ENCODE measurements at places on chromosomes 4 and X.

DNA sequence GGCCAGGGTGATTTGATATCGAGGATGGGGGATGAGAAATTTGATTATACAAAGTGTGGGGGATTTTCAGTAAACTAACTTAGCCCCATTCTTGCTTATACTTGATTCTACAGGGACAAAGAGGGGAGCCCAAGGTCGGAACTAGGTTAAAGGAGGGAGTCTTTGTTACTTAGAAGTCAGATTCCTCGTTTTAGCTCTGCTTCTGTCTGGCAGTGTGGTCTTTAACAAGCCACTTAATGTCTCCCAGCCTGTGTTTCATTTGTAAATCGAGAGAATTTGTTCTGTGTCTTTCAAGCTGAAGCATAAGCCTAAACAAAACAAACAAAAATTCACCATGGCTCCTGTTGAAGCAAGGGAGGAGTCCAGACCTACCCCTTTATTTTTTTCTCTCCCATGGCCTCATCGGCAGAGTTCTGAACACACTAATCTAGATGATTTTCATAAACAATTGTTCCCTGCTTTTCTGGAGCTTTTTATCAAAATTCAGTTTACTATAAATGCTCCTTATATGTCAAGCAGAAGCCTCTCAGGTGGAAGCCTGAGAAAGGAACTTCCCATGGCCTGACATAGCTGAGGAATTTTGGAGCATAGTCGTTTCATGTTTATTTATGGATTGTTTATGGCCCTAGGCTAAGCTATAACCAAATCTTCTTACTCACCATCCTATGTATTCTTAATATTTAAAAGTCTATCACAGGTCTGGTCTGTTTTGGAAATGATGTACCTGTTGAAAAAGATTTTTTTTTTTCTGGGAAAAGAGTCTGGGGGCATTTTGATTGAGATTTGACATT lies 62.6 kb upstream of the SYTL5 start:
- no peak for DNase-seq

- no peak for DNase-seq
Observed at GRCh38 chrX:97211070-97211469, 327.4 kb downstream of the RPA4 start.

- no peak for DNase-seq
Observed at GRCh38 chr4:147110473-147111367, 165.1 kb upstream of the TTC29 start.

GRCh38 chr4:5927747-5928146 lies 34.9 kb upstream of the CRMP1 start:
- no peak for DNase-seq

- DNase-seq, result no peak
Observed at GRCh38 chr4:81796790-81797528, 325.3 kb upstream of the RASGEF1B start.

- DNase-seq, result no peak
Observed at GRCh38 chrX:149497626-149498025, 7.5 kb downstream of the IDS start.

DNA sequence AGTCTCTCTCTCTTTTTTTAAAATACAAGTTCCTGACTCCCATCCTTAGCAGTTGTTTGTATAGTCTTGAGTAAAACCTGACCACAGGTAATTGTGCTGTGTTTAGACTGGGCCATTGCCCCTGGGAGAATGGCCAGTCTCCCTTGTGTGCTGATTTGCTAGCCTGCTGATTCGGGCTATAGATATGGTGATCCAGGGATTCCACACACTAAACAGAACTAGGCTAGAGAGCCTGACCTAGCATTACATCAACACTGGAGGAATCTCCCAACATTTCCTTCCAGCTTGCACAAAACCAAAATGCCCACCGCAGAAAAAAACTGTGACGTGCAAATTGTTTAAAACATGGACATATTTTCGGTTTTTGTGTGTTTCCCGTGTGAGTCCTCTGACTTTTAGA lies 5.1 kb downstream of the UPRT start:
- DNase-seq, result no peak

- DNase-seq, result no peak
Observed at GRCh38 chr4:76854858-76855257, 43.1 kb downstream of the SOWAHB start.

DNA sequence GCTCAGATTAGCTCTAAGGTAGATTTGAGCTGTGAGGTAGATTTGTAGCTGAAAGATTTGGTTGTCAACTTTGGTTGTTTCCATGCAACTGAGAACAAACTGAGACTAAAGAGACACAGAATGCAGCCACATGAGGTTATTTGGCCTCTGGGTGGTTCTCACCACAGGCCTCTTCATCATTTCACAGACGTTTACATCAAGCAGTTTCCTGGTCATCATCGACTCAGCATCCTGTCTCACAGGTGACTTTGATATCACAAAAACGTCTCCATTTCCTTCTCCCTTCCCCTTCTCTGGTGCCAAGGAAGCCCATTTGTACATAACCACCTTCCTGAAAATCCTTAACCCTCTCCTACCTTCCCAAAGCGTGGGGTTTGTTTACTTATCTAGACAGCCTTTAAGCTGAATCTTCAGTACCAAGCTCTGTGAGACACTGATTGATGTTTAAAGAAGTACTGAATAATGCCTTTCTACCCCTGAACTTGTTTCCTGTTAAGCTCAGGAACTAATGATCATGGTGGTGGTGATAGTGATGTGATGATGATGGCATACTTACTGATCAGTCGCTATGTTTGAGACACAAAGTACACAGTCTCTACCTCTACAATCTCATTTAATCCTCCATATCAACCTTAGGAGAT lies 81.9 kb downstream of the FAM114A1 start:
- DNase-seq, result no peak

DNA sequence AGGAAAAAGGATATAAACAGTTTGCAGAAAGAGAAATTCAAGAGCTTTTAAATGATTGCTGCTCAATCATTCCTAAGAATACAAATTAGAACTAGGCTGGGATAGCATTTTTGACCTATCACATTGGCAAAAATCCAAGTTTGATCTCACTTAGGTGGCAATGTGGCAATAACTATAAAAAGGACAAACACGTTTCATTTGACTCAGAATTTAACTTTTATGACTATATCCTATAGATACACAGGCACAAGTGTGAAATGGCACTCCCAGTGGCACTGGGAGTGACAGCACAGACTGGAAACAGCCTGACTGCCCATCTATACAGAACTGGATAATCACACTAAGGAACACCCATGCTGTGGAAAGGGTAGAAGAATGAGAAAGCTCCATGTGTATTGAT lies 11.1 kb downstream of the CENPU start:
- no peak for DNase-seq
